Lung microvascular endothelial cell (primary cell): ENCODE measurements at places on chromosomes 6 and 20.

GRCh38 chr20:24605937-24606455 lies 136.6 kb downstream of the SYNDIG1 start:
- DNase-seq: no peak

- peak; percentile 37 for DNase-seq
Observed at GRCh38 chr6:139037490-139037889, 8.9 kb downstream of the ABRACL start.

GRCh38 chr6:4776493-4777393 lies 539 bp downstream of the CDYL start:
- DNase-seq: peak; percentile 69

GRCh38 chr20:23629017-23629541 lies 8.7 kb downstream of the CST3 start:
- peak; percentile 82 for DNase-seq

GRCh38 chr6:168371981-168372711 lies 52.6 kb upstream of the DACT2 start:
- no peak for DNase-seq

DNA sequence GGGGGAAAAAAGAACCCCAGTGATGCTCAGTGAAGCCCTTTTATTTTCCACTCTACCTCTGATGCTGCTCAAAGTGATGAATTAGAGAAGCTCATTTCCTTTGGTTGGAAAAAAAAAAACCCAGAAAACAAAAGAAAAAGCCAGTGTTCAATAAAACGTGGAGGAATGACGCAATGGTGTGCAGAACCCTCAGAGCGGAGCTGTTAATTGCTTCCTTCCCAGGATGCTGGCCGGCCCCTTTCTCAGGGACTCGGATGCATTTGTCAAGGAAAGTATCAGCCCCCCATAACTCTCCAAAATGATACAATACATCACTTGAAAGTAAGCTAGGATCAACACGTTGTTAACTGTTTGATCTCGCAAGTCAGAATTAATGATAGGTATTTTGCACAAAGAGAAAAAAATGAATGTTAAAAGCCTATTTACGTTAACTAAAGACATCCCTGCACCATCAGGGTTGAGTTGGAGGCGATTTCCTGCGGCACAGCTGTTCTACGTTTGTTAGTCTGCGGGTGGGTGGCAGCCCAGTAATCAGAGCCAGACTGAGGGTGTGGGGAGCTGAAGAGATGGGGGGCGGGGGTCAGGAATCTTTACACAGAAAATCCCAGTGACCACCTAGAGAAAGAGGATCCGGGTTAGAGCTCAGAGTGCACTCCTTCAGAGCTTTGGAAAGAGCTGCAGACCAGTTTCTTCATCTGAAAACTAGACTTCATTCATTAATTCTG lies 132.4 kb downstream of the BMP7 start:
- DNase-seq: no peak

DNA sequence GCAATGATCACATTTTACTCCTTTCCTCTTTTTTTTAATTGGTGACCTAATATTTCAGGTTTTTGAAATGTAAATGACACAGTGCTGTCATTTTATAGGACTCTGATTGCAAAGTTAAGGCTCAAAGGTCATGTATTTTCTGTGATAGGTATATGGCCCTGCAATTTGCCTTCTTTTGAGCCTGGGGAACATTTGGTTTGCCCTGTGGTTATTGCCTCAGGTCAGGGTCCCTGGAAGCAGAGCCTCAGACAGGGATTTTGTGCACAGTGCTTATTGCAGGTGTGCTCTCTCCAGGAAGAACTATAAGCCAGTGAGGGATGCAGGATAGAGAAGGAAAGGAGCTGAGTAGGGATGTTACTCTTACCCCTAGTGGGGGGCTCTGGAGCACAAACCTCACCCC lies 229.3 kb upstream of the ECI2 start:
- no peak for DNase-seq

DNA sequence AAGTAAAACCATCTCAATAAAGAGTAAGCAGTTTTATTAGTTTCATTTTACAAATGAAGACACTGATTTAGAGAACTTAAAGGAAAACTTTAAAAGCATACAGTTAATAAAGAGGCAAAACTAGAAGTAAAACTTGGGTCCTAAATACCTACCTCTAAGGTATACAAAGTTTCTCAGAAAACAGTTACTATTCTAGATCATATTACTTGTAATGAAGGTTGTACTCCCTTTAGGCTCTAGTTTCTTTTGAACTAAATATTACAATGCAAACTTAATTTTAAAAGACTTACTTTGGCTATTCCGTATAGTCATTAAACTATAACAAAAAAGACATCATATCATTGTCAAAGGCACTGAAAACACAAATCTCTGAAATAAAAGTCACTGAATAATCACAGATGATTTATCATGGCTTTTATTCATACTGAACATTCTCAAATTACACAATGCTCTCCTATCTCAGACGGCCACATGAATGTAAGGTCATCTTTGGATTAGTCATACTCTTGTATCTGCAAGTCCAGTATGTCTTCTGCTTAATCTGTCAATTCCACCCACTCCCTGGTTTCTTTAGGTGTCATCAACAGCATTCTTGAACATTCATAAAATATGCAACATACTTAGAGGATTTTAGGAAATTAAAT lies 361.6 kb upstream of the RUNX2 start:
- peak; percentile 73 for DNase-seq

GRCh38 chr6:5512422-5512821 lies 251.1 kb downstream of the FARS2 start:
- no peak for DNase-seq

GRCh38 chr6:81640891-81641290 lies 111.6 kb downstream of the TENT5A start:
- DNase-seq: no peak

GRCh38 chr6:90319044-90319443 lies 22.4 kb upstream of the BACH2 start:
- no peak for DNase-seq

GRCh38 chr6:42405021-42405420 lies 46.7 kb downstream of the TRERF1 start:
- peak; percentile 52 for DNase-seq

- DNase-seq: peak; percentile 69
Observed at GRCh38 chr6:112912416-112913101, 565.4 kb downstream of the RFPL4B start.

GRCh38 chr6:118187568-118188164 lies 280.6 kb downstream of the SLC35F1 start:
- DNase-seq: no peak

DNA sequence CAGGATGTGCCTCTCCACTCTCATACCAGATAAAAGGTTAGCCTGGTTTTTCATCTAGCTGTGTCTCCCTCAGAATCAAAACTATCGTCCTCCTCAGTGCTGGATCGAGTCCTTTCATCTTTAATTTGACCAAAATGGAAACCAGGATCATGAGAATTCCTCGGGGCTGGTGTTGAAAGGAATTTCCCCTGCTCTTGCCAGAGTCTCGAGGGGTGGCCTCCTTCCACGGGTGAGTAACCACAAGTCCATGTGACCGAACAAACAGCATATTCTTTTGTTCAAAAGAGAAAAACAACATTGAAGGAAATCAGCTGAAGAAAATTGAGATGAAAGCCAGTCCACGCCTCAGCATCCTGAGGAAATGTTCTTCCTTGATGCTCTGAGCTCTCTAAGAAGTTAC lies 165.9 kb upstream of the CDYL start:
- DNase-seq: peak; percentile 64

- no peak for DNase-seq
Observed at GRCh38 chr20:25070821-25071473, 11.0 kb downstream of the VSX1 start.

DNA sequence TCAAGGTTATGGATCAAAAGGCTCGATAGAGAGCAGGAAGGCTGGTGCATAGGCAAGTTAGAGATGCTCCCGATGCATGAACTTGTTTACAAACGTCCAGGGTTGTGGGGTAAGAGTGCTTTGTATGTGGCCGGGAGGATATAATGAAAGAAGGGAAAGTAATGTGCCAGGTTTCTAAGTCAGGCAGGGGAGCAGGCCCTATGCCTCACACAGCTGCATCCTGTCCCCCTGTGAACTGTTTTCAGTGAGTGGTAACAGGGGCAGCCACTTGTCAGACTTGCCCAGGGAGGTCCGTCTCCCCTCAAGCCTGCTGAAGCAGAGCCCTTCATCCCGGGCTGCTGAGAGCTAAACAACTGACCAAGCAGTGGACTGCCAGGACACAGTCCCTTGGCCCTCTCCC lies 19.4 kb downstream of the KCNK5 start:
- no peak for DNase-seq

DNA sequence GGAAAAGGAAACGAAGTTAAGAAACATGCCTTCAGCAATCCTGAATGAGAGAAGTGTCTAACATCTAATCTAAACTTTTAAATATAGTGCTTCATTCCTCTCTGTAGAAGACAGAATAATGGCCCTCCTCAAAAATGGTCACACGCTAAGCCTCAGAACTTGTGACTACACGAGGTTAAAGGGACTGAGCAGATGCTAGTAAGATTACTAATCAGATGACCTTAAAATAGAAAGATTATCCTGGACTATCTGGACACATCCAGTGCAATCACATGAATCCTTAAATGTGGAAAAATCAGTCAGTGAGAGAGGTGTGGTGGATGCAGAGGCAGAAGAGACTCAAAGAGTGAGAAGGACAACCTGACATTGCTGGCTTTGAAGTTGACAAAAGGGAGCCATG lies 126.1 kb downstream of the TBX18 start:
- DNase-seq: no peak

DNA sequence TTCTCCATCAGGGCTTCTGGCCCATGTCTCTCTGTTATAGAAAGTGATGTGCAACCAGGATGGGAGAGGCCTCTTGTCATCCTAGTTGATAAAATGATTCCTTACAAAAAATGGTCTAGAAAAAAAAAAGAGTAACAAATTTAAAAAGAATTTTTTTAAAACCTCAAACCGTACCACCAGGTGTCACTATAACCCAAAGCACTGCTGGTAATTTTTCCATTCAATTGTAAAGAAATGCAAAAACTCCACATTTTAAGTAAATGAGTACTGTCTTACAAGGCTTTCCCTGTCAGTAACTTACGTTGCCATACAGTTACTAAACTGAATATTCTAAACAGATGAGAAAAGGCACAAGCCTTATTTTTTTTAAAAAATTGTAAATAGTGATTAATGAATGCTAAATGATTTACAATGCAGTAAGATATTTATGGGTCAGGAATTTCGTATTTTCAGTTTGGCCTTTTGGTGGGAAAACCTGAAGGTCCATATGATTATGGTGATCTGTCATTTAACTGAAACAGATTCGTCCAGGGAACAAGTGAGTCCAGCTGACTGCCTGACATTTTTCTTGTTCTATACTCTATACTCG lies 95.4 kb downstream of the OGFRL1 start:
- peak; percentile 69 for DNase-seq

GRCh38 chr6:79946272-79947190 lies 822 bp downstream of the ELOVL4 start:
- DNase-seq: peak; percentile 14

- no peak for DNase-seq
Observed at GRCh38 chr6:3102875-3103274, 15.6 kb upstream of the BPHL start.

- no peak for DNase-seq
Observed at GRCh38 chr20:48159145-48160008, 374.1 kb upstream of the SULF2 start.

DNA sequence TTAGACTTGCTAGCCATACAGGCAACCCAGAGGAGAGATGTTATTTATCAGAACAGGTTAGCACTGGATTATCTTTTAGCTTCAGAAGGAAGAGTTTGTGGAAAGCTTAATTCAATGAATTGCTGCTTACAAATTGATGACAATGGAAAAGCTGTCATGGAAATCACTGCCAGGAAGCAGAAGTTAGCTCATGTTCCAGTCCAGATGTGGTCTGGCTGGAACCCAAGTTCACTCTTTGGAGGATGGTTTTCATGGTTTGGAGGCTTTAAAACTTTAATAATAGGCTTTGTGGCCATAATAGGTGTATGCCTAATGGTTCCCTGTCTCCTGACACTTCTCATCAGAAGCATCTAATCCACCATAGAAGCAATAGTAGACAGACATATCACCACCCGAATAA lies 699.0 kb downstream of the PHF3 start:
- DNase-seq: no peak

- peak; percentile 36 for DNase-seq
Observed at GRCh38 chr6:99521633-99522151, 6.5 kb upstream of the USP45 start.

DNA sequence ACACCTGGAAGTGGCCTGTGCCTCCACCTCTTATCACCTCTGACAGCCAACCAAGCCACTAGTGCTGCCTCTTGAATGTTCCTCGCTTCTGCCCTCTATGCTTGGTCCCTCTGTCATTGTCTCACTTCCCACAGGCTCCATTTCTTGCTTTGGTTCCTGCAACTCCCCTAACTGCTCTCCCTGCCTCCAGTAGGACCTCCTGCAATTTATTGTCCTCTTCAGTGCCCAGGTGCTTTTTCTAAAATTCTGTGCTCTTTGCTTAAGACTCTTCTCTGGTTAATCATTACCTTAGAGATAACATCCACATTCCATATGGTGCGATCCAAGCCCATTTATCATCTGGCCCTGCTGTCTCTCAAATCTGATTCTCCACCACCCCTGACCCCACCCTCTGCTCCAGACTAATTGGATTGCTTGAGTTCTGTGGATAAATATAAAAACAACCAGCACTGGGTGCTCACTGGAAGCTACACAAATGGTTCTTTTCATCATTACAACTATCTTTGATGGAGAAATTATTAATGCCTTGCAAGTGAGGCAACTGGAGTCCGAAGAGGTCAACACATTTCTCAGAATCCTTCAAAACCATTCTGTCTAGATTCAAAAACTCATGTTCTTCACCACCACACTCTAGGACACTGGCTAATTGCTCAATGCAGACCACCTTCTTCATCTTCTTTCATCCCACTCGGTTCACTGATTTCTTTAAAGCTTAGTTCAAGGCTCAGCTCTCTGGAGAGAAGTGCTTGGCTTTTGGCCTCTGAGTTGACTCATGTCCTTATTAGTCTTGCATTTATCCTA lies 47.2 kb downstream of the FOXA2 start:
- DNase-seq: no peak
